Naive thymus-derived CD8-positive, alpha-beta T cell (primary cell): ENCODE measurements at places on chromosomes 5 and 9.

- DNase-seq = no peak
These were observed 184.9 kb downstream of the ATP10B start for GRCh38 chr5:160667160-160667559.

- no peak for DNase-seq
These were observed 627.0 kb downstream of the RAB3C start for GRCh38 chr5:59209758-59210359.

- DNase-seq = no peak
These were observed 45.9 kb downstream of the LARP1 start for GRCh38 chr5:154801083-154801482.

GRCh38 chr5:116409591-116410296 lies 164.9 kb downstream of the SEMA6A start:
- DNase-seq = no peak

DNA sequence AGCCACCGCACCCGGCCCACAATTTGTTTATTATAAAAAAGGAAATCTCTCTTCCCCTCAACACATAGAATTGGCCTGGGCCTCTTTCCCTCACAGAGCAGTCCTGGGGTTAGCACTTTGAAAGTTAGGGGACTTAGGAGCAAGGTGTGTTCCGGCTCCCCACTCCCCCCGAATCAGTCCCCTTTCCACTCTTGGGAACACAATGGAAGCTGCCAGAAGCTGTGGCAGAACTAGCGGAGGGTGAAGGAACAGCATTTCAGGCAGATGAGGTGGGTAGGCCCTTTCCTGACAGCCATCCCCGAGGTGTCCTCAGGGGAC lies 16.4 kb upstream of the C5orf47 start:
- DNase-seq = no peak

GRCh38 chr5:32098291-32098690 lies 75.8 kb downstream of the GOLPH3 start:
- no peak for DNase-seq

DNA sequence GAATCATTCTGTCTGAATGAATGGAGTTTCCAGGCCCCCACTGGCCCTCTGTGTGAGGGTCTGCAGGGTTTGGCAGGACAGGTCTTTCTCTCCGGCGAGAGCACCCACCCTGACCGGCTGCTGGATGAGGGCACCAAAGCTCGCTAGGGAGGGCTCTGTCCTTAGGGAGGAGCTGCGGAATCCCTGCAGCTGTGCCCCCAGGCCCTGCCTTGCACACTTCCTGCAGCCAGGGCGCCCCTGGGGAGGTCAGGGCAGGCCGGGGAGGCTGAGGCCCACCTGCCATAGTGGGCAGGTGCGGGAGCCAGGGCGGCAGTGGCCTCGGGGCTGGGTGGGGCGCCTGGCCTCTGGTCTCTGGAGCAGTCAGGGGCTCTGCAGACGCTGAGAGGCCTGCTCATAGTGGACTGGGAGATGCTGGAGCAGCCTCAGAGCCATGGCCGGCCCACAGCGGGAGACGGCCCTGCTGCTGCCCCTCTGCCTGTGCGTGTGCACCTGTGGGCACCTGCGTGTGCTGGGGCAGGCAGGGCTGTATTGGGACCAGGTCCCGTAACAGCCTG lies 36.1 kb downstream of the EXOC3 start:
- DNase-seq = no peak

GRCh38 chr9:37512437-37512836 lies 26.7 kb downstream of the POLR1E start:
- DNase-seq = no peak

- no peak for DNase-seq
These were observed 127.7 kb downstream of the MAPKAP1 start for GRCh38 chr9:125579030-125579932.
